HFFc6 (cell line): ENCODE measurements at places on chromosomes 13 and 19. TPM values are rescaled to one million over a fixed set of nuclear protein-coding genes. Genes with fewer than 3 reads are reported as not detected.

The UNC13A gene
- total RNA-seq = 0.08 to 0.59 TPM (median 0.24 TPM) in 3 replicates

DNA sequence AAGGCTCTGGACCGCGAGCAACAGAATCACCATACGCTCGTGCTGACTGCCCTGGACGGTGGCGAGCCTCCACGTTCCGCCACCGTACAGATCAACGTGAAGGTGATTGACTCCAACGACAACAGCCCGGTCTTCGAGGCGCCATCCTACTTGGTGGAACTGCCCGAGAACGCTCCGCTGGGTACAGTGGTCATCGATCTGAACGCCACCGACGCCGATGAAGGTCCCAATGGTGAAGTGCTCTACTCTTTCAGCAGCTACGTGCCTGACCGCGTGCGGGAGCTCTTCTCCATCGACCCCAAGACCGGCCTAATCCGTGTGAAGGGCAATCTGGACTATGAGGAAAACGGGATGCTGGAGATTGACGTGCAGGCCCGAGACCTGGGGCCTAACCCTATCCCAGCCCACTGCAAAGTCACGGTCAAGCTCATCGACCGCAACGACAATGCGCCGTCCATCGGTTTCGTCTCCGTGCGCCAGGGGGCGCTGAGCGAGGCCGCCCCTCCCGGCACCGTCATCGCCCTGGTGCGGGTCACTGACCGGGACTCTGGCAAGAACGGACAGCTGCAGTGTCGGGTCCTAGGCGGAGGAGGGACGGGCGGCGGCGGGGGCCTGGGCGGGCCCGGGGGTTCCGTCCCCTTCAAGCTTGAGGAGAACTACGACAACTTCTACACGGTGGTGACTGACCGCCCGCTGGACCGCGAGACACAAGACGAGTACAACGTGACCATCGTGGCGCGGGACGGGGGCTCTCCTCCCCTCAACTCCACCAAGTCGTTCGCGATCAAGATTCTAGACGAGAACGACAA, 1.8 kb downstream of the PCDH17 start:
- DNase-seq = no peak

DNA sequence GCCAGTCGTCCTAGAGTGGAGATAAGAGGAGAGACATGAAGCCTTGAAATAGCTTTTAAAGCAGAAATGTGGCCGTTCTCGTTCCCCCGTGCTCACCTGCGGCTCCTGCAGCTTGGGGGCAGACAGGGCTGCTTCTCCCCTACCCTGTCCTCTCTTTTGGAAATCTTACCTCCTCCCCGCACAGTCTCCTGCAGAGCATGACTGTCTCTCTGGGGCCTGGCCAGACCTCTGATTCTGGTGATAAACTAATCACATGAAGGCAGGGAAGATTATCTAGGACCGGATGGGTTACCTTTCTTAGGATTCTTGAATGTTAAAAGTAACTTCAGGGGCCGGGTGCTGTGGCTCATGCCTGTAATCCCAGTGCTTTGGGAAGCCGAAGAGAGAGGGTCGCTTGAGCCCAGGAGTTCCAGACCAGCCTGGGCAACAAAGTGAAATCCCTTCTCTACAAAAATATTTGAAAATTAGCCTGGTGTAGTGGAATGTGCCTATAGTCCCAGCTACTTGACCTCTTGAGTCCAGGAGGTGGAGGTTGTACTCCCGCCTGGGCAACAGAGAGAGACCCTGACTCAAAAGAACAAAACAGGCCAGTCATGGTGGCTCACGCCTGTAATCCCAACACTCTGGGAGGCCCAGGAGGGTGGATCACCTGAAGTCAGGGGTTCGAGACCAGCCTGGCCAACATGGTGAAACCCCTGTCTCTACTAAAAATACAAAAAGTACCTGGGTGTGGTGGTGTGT, 8.1 kb downstream of the CEBPA start:
- DNase-seq = no peak

- no peak for DNase-seq
These were observed 3.9 kb downstream of the TTYH1 start for GRCh38 chr19:54418930-54419800.

The ZNF345 gene
- 1.7 to 2.5 TPM (median 2.4 TPM) in 3 replicates for total RNA-seq

GRCh38 chr13:24670961-24671381, 9.2 kb upstream of the ATP12A start:
- peak; percentile 39 for DNase-seq

- no peak for DNase-seq
These were observed 270.2 kb downstream of the LMO7 start for GRCh38 chr13:75906315-75906714.

The LSM7 gene
- total RNA-seq = 122 and 137 TPM in 2 replicates

- DNase-seq = no peak
These were observed 64.9 kb upstream of the RNF113B start for GRCh38 chr13:98241976-98242375.
